ENCODE measurements at places on chromosomes 2 and 18. TPM values are rescaled to one million over a fixed set of nuclear protein-coding genes. Genes with fewer than 3 reads are reported as not detected.
A peak's percentile ranks its signal among the peaks of the same experiment; 100 is the strongest.

FBXO48 gene
- total RNA-seq = 2.7 TPM

DNA sequence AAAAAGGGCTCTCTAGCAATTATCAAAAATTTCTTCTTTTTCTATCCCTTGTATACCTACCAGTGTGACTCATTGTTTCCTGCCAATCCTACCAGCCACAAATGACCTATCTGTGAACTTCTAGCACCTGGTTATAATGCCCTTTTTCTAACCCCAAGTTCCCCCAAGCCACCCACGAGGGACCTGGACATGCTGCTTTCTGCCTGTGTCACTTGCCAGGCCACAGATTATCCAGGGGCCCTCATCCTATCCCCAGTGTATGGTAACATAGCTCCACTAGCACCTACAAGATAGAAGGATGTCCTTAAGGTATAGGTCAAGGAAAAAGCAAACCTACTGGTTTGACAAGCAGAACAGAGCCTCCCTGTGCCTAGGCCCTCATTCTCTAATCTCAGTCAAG lies 26.8 kb downstream of the AAK1 start:
- H3K4me3 ChIP-seq = peak overlapping the region; percentile 42
- H3K27me3 ChIP-seq = no peaks in the 10 kb centered on the region
- no peak for DNase-seq
- H3K36me3 ChIP-seq = peaks cover 37% of the 10 kb centered on the region

GRCh38 chr2:192559587-192559986 lies 364.9 kb upstream of the TMEFF2 start:
- DNase-seq = no peak
- no peaks in the 10 kb centered on the region for H3K36me3 ChIP-seq
- H3K27me3 ChIP-seq = no peaks in the 10 kb centered on the region

- H3K27me3 ChIP-seq = no peaks in the 10 kb centered on the region
- H3K27ac ChIP-seq = no peak overlapping the region
- H3K4me1 ChIP-seq = peaks cover 6% of the 10 kb centered on the region
- no peak overlapping the region for H3K4me3 ChIP-seq
- peaks cover 49% of the 10 kb centered on the region for H3K36me3 ChIP-seq
Observed at GRCh38 chr2:207558079-207558491, 28.3 kb downstream of the CREB1 start.

DNA sequence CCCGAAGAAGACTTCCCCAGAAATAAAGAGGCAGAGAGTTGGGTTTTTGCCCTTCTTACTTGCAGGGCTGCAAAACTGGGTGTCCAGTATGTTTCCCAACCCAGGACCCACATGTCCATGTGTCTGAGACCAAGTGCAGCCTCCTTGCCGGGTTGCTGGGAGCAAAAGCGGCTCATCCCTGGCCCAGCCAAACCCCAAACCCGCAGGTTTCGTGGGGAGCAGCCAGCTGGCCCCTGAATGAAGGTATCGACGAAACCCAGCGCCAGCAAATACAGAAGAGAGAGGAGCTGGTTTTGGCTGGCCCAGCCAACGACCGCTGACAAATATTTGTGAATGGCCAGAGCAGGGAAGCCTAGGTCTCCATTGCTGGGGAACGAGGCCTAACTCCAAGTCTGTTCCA lies 197.1 kb downstream of the SMAD7 start:
- H3K4me3 ChIP-seq = no peak overlapping the region
- DNase-seq = no peak
- H3K27ac ChIP-seq = no peak overlapping the region
- H3K4me1 ChIP-seq = no peaks in the 10 kb centered on the region

GRCh38 chr2:63699549-63699839 lies 110.7 kb downstream of the MDH1 start:
- no peaks in the 10 kb centered on the region for H3K27me3 ChIP-seq
- no peak overlapping the region for H3K4me3 ChIP-seq
- no peaks in the 10 kb centered on the region for H3K4me1 ChIP-seq

DNA sequence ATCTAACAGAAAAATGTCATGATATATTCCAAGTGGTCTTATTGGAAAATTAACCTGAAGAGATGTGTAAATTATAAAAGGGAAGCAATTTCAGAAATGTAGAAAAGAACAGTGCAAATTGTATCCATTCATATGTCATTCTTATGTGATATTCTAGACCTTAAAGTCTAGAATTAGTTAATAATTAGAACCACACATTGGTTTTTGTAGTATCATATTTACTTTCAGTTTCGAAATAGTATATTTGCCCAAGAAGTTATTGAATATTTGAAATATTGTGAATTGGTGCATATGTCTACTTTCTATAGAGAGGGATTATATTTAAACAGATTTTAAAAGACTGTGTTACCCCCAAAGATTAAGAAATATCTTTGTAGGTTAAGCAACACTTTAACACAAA lies 1348.6 kb upstream of the ACVR2A start:
- H3K4me1 ChIP-seq = no peaks in the 10 kb centered on the region
- H3K27ac ChIP-seq = no peak overlapping the region
- no peaks in the 10 kb centered on the region for H3K27me3 ChIP-seq
- no peak for DNase-seq
- H3K36me3 ChIP-seq = no peaks in the 10 kb centered on the region

All from CD4-positive, CD25-positive, alpha-beta regulatory T cell (primary cell).